ENCODE measurements at places on chromosomes 11 and 22. TPM values are rescaled to one million over a fixed set of nuclear protein-coding genes. Genes with fewer than 3 reads are reported as not detected.

GRCh38 chr22:30435674-30436126, 10.1 kb downstream of the MTFP1 start:
- no peak overlapping the region for H3K4me3 ChIP-seq
- H3K27ac ChIP-seq: peak overlapping the region; percentile 36
- no peaks in the 10 kb centered on the region for H3K36me3 ChIP-seq
- H3K27me3 ChIP-seq: no peaks in the 10 kb centered on the region
- no peak for DNase-seq
- H3K4me1 ChIP-seq: peaks cover 28% of the 10 kb centered on the region

Gene H19
- total RNA-seq: 238 TPM

DNA sequence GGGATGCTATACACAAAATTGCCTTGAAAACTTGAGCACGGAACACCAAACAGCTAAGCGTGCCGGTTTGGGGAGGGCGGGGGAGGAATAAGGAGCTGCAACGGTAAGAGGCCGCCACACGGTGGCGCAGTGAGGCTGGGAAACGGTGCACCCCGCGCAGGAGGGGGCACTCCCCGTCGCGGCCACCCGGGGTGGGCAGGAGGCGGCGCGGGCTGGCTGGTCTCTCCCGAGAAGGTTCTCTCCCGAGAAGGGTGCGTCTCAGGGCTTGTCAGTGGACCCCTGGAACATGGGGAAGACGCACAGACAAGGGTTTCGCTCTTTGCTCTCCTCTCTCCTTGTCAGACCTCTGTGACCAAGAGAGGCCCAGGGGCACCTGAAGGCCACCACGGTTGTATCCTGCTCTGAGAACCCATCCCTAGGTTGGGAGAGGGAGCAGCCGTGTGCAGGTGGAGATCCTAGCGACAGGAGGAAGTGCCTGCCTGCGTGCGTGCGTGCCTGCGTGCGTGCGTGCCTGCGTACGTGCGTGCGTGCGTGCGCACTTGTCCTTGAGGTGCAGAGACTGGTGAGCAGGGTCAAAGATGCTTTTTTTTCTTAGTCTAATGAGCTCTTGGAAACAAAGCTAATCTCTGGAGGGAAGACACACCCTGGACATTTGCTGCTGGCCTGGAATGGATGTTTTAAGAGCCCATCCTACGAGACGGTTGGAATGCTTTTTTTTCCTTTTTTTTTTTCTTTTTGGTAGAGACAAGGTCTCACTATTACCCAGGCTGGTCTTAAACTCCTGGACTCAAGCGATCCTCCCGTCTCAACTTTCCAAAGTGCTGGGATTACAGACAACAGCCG, 18.1 kb upstream of the JAM3 start:
- no peaks in the 10 kb centered on the region for H3K36me3 ChIP-seq
- no peak overlapping the region for H3K27ac ChIP-seq
- H3K27me3 ChIP-seq: peaks cover 4% of the 10 kb centered on the region
- H3K4me1 ChIP-seq: peaks cover 6% of the 10 kb centered on the region
- H3K4me3 ChIP-seq: no peak overlapping the region
- peak; percentile 66 for DNase-seq

- H3K27me3 ChIP-seq: peaks cover 5% of the 10 kb centered on the region
- H3K4me3 ChIP-seq: no peak overlapping the region
- H3K27ac ChIP-seq: no peak overlapping the region
- no peak for DNase-seq
- no peaks in the 10 kb centered on the region for H3K36me3 ChIP-seq
Observed at GRCh38 chr22:49400941-49401598, 426.6 kb downstream of the BRD1 start.

Gene CHRM1
- not detected for total RNA-seq

DNA sequence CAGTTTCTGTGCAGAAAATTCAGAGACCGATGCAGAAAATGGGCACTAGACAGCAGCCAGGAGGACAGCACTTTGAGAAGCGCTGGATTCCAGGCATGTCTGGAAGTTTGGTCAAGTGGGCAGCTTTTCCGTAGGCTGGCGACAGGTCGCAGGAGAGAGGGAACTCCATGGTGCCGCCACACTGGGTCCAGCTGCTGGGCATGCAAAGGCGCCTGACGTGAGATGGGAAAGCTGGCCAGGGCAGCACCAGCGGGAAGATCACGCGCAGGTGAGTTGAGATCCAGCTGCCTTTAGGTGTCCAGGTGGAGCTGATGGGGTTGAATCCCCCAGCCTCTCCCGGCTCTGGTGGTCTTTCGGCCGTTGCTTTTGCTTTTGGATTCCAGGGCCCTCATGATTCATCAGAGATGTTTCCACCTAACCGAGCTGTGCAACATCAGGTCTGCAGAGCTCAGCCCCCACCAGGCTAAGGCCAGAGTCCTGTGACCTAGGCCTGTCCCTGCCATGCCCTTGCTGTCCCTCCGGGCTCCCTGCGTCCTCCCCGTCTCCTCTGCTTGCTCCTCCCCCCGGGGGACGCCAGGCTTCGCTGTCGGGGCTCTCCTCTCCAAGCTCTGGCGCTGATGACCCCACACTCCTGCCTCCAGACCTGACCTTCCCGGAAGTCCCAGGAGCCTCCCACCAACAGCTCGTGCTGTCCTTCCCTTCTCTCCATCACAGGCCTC, 1001.7 kb downstream of the BRD1 start:
- H3K4me1 ChIP-seq: no peaks in the 10 kb centered on the region
- H3K27me3 ChIP-seq: no peaks in the 10 kb centered on the region
- H3K36me3 ChIP-seq: no peaks in the 10 kb centered on the region
- no peak overlapping the region for H3K27ac ChIP-seq
- no peak overlapping the region for H3K4me3 ChIP-seq

DNA sequence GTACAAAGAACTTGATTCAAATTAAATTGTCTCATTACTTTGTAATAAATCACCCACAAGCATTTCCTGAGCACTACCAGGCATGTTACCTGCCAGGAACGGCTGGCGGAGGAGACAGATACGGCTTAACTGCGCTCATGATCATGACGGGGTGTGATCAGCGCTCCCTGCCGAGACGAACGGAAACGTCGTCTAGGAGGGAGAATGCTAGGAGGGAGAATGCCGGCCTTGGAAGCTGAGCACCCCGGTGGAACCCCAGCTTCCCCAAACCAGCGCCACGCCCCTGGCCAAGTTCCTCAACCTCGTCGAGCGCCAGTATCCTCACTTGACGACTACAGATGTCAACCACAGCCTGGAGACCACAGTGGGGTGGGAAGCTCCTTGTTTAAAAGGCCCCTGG, 272.8 kb downstream of the CTTN start:
- no peaks in the 10 kb centered on the region for H3K36me3 ChIP-seq
- DNase-seq: no peak

- no peak overlapping the region for H3K4me3 ChIP-seq
- H3K4me1 ChIP-seq: peaks cover 8% of the 10 kb centered on the region
- H3K27ac ChIP-seq: peak overlapping the region; percentile 6
- DNase-seq: no peak
- no peaks in the 10 kb centered on the region for H3K27me3 ChIP-seq
- H3K36me3 ChIP-seq: no peaks in the 10 kb centered on the region
Observed at GRCh38 chr22:29382580-29383302, 5.6 kb downstream of the AP1B1 start.

DNA sequence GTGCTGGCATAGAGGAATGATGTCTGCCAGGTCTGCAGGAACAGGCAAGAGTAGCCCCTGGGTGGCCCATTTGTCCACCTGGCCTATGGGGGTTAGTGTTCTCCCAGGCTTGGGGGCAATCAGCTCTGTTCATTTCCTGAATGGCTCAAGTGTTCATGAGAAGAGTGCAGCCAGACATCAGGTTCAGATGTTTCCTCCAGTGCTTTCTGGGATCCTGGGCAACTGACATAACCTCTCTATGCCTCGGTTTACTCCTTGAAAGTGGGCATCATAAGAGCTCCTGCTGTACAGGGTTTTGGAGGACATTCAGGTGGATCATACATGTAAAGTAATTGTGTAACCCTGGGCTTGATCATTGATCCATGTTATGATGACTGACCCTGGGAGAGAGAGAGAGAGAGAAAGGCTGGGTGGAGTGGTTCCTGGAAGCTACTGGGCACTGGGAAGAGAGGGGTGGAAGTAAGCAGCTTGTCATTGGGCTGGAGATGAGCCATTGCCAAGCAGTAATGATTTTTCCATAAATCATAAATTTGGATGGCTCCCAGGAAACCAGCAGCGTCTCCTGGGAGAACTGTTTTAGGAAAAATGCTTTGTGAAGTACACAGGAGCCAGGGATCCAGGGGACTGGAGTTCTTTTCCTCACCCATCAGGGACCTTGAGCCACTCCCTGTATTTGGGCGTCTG, 30.2 kb upstream of the ACCSL start:
- no peaks in the 10 kb centered on the region for H3K36me3 ChIP-seq
- no peaks in the 10 kb centered on the region for H3K27me3 ChIP-seq
- no peaks in the 10 kb centered on the region for H3K4me1 ChIP-seq
- DNase-seq: peak; percentile 14

Gene AIP
- 21.5 TPM for total RNA-seq

DNA sequence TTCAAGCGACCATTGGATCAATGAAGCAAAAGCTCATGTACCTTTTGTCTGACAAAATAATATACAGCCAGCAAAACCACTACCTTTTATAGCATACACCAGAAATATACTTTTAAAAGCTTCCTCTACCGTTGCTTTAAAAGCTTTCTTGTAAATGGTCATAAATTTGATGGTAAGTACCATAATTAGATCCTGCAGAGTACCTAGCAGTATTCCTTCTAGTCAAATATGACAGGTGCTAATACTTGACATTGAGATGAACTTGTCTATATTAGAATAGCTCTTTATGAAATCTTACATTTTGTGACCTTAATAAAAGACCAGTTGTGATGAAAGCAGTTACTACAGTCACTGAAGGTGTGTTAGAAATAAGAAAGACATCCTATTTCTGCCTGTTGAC, 340.5 kb upstream of the ANO3 start:
- H3K4me1 ChIP-seq: no peaks in the 10 kb centered on the region
- no peaks in the 10 kb centered on the region for H3K36me3 ChIP-seq
- no peak overlapping the region for H3K27ac ChIP-seq
- H3K27me3 ChIP-seq: no peaks in the 10 kb centered on the region

DNA sequence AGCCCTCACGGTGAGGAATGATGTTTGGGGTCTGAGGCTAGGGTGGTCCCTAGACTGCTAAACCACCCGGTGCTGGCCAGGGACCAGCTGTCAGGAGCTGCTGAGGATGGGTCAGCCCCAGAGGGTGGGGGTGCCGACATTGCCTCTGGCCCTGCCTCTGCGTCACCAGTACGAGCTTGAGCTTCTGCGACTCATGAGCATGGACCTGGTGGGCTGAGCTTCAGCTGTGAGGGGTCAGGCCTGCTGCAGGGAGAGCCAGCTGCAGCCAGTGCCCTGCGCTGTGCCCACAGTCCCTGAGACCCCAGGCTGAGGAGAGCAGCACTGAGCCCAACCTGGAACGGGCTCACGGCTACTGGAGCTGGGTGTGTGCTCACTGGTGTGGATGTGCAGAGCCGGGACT, 7.0 kb downstream of the DERL3 start:
- no peak overlapping the region for H3K27ac ChIP-seq
- no peaks in the 10 kb centered on the region for H3K4me1 ChIP-seq

- no peak overlapping the region for H3K4me3 ChIP-seq
- no peak for DNase-seq
- H3K27ac ChIP-seq: no peak overlapping the region
- H3K36me3 ChIP-seq: no peaks in the 10 kb centered on the region
Observed at GRCh38 chr11:7032692-7033091, 12.4 kb downstream of the NLRP14 start.

DNA sequence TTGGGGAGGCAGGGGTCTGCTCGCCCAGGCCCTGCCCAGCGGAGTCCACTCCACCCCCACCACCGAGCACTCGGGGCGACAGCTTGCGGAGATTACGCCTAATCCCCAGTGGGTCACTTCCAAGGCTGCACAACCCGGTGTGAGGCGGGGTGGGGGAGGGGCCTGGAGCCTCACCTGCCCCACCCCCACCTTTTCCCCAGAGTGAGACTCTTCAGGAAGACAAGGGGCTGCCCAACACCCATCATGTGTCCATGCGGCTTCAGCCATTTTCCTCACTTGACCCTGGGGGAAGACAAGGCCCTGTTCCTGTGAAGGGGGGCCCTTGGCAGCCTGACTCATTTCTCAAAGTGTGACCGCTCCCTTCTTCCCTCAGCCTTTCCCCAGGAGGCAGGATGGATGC, 12.5 kb downstream of the SYNGR1 start:
- no peaks in the 10 kb centered on the region for H3K36me3 ChIP-seq
- no peaks in the 10 kb centered on the region for H3K27me3 ChIP-seq
- no peak overlapping the region for H3K27ac ChIP-seq
- H3K4me1 ChIP-seq: no peaks in the 10 kb centered on the region
- DNase-seq: no peak

DNA sequence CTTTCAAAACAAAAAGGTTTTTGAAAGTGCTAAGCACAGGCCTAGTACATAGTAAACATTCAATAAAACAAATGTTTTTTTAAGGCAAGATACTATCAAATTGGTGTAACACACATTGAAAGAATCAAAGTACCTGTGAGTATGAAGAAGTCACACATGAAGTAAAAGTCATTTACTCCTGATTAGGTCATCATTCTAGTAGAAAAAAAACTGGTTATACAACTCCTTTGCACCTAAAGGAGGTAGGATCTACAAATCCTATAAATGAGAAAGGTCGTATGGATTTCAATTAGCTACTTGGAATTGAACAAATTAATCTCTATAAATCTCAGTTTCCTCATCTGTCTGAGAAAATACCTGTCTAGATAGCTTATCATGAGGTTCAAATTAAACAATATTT, 80.8 kb downstream of the SIK3 start:
- DNase-seq: no peak
- no peaks in the 10 kb centered on the region for H3K36me3 ChIP-seq
- H3K4me3 ChIP-seq: no peak overlapping the region
- no peak overlapping the region for H3K27ac ChIP-seq

DNA sequence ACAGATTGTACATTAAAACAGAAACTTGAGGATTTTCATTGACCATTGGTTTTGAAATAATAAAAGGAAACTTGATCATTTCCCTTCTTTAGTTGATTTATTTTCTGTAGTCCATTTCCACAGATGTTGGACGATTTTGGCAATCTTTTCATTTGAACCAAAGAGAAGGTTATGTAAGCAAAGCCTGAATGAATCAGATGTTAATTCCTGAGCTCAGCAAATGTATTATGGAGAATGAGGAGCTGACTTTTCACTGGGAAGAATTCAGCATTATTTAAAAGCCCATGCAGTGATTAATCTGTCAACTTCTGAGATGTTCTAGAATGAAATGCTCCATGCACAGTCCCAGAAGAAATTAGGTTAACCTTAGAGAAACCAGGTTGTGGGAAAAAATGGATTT, 29.0 kb downstream of the ELMOD1 start:
- no peaks in the 10 kb centered on the region for H3K27me3 ChIP-seq
- H3K36me3 ChIP-seq: no peaks in the 10 kb centered on the region
- H3K4me3 ChIP-seq: no peak overlapping the region
- DNase-seq: no peak

DNA sequence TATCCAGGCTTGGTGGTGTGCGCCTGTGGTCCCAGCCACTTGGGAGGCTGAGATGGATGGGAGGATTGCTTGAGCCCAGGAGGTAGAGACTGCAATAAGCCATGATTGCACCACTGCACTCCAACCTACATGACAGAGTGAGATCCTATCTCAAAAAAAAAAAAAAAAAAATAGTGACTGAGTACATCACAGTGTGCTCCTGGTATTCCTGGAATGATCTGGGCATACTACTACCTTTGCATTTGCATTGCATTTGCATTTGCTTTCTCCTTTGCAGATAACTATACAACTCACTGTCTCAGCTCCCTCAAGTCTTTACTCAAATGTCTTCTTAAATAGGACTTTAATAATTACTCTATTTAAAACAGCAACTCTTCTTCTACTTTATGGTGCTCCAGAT, 51.8 kb downstream of the DLG2 start:
- peaks cover 5% of the 10 kb centered on the region for H3K4me1 ChIP-seq
- DNase-seq: no peak
- H3K27me3 ChIP-seq: no peaks in the 10 kb centered on the region
- H3K27ac ChIP-seq: no peak overlapping the region
- no peaks in the 10 kb centered on the region for H3K36me3 ChIP-seq
- no peak overlapping the region for H3K4me3 ChIP-seq
